GM06990 (cell line): ENCODE measurements at places on chromosomes 16 and 17.
A peak's percentile ranks its signal among the peaks of the same experiment; 100 is the strongest.

GRCh38 chr16:8962393-8963009 is 1.2 kb downstream of the USP7 start:
- DNase-seq: peak; percentile 76

DNA sequence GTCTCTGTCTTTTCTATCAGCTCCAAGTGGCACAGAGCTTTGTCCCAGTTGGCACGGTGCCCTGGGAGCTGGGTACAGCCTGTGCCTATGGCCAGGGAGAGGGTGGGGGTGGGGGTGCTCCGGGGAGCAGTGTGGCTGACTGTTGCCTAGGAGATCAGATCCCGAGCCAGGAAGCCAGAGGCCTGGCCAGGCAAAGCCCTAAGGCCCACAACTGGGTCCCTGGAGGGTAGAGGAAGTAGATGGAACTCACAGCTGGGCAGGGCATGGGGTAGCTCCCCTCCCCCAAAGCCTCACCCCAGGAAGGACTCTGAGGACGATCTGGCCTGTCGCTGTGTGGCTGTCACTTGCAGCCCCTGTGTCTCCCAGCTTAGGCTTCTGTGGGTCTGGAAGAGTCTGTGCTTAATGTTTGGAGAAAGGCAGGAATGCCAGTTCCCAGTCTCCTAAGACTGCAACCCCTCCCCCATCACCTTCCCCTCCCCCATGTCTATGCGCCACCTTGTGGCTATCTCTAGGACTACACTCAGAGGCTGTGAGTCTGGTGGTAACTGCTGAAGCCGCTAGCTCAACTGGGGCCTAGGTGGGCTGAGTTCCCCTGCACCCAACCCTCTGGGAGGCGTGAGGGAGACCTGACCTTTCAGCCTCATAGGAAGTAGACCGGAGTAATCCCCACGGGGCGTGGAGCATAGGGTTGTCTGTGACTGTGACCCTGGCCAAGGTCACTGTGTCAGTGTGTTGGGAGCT is 12.6 kb downstream of the THRA start:
- DNase-seq: no peak

GRCh38 chr16:78504401-78504851 is 405.0 kb downstream of the WWOX start:
- DNase-seq: no peak

DNA sequence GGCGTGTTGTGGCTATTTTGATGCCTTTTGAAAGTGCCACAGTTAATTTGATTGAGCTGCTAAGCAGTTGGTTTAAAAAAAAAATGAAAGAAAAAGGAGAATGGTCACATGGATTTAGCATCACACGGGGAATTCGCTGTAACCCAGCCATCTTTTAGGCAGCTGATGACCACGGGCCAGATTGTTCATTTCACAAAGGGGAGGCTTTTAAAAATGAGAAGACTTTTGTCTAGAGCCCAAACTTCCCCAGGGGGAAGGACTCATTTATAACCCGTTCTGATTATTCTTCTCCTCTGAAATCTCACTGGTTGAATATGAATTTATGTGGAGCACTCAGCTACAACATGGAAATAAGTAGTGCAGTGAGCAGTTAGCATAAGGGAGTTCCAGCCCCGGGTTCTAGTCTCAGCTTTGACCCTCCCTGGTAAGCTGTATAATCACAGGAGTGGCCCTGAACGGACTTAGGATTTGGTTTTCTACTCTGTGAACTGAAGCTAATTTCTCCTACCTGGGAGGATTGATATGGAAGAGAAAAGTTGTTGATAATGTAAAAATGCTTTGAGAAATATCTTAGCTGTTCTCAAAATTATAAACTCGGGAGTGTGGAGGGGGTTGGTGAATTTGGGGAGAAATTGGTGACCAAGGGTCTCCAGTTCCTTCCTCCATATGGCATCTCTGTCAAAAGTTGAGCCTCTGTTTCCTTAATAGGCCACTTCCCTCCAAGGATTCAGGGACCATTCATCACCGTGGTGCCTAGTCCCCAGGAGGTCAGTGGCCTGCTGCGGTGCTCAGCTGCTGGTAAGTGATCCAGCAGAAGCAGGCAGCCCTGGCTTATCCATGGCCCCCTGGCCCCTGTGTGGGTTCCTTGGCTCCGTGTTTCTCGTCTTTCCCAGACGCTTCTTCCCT is 76.4 kb upstream of the TBX2 start:
- no peak for DNase-seq

- no peak for DNase-seq
Measured at GRCh38 chr17:78747488-78747887, 34.6 kb downstream of the CYTH1 start.

DNA sequence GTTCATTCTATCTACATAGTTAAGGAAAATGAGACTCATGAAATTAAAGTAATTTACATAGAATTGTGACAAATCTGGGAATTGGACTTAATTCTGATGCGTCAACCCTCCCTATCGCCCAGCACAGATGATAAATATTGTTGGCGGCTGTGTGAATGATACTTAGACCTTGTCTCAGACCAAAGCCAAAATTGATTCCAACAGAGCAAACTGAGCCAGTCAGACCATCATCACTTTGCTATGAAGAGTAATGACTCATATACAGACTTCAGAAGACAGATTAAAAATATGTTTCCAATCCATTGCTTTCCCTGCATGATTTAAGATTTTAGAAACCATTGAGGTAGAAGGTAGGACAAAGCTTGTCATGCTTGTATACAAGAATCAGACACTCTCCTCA is 1156.7 kb upstream of the CDH8 start:
- DNase-seq: no peak

- no peak for DNase-seq
Measured at GRCh38 chr16:54210452-54211125, 76.0 kb downstream of the IRX3 start.

- DNase-seq: no peak
Measured at GRCh38 chr16:58501242-58502131, 1.5 kb downstream of the NDRG4 start.

- DNase-seq: no peak
Measured at GRCh38 chr16:56222474-56222997, 31.2 kb downstream of the GNAO1 start.

DNA sequence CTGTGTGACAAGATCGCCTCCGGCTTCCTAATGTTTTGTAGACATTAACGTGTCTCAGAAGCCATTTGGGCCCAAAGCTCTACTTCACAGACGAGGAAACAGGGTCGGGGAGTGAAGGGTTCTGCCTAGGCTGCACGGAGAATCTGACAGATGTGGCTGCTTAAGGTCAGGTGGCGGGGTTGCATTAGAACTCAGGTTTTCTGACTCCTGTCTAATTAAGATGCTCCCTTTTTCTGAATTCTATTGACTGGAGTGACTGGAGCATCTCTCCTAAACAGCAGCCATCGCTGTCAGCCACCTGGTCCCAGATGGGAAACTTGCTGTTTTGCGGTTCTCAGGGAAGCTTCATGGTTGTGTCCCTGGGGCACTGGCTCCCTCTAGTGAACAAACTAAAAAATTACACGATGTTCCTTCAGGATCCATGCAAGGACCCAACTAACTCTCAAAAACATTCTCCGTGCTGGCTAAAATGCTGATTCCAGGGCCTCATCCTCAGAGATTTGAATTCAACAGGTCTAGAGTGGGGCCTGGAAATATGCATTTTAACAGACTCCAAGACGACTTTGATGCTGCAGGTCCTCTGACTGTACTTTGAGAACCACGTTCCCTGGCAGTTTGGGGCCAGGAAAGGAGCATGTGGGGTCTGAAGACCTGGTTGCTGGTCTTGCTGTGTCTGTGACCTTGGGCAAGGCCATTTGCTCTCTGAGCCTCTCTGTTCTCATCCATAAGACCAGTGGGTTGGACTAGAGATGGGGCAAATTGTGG is 117.4 kb downstream of the IRF8 start:
- DNase-seq: no peak

GRCh38 chr16:16021020-16021419 is 71.6 kb downstream of the ABCC1 start:
- DNase-seq: no peak

DNA sequence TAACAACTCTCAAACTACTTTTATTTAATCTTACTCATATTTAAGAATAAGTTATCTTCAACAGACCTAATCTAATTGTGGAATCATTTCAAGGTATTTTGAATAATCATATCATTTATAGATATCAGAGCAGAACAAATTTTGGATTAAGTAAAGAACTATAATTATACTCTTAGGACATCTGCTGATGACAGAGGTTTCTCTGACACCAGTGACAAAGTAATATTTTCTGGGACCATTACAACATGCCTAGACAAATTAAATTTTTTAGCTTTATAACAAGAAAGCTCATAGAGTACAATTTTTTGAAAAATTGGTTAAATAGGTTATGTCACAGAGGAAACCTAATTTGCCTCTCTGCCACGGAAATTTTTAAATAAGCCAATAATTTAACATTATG is 30.5 kb downstream of the C16orf87 start:
- no peak for DNase-seq

DNA sequence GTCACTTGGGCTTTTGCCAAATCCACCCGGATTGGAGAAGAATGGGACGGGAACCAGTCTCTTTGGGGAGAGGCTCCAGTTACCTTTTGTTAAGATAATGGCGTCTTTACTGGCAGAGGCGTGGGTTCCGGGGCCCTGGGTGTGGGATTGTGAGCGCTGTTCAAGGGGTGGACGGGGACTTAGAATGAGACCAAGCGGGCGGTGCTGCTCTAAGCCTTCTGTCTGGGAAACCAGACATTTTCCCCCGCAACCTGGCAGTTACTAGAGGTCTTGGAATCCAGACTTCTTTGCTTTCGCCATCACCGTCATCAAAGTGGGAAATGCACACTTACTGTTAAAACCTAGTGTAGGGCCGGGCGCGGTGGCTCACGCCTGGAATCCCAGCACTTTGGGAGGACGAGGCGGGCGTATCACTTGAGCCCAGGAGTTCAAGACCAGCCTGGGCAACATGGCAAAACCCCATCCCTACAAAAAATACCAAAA is 706 bp downstream of the TEN1 start:
- DNase-seq: no peak

GRCh38 chr17:81404558-81405165 is 9.4 kb downstream of the BAHCC1 start:
- DNase-seq: no peak

DNA sequence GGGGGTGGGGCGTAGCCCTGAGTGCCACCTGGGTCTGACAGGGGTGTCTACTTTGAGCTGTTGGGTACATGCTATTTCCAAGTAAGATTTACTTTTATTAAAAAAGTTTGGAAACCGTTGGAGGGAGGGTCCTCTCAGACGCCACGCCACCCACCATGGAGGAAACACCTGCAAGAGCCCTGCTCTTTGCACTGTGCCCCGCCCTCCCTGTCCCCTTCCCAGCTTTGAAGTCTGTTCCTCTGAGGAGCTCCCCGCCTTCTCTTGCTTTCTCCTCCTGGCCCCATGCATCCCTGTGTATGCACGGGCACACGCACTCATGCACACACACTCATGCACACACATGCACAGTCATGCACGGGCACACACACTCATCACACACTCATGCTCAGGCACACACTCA is 15.5 kb downstream of the ADGRG1 start:
- no peak for DNase-seq

- DNase-seq: no peak
Measured at GRCh38 chr17:5211458-5211857, 19.8 kb upstream of the ZNF594 start.

DNA sequence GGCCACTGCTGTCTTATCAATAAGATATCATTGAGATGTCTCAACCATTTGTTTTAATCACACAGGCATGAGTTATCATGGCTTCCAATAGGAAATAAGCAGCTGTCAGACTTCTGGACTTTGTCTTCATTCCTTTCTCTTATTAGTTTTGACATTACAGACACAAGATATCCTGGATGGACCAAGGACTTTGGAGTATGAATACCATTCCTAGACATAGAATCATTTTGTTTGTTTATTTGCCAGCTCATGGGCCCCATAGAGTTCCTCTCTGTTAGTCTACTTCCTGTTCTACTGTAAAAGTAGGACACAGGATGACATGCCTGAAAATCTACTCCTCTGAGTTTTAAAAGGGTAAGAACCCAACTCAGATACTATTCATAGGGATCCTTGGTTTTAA is 77.7 kb upstream of the KCNJ16 start:
- DNase-seq: no peak

DNA sequence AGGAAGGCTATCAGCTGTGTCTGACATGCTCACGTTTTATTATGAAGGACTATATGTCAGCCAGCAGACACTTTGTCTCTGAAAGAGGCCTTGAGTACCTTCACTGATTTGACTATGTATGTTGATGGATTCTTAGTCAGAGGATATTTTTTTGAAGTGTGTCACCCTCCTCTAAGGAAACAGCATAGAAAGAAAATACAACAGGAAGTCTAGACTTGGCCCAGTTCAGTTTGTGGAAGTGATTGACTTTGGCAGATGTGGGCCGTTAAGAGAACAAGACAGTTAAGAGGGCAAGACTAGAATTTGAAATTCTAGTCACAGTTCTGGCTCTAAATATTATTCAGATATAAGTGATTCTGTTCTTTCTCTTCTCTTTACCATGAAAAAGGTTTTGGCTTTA is 471.5 kb downstream of the CDH8 start:
- no peak for DNase-seq

DNA sequence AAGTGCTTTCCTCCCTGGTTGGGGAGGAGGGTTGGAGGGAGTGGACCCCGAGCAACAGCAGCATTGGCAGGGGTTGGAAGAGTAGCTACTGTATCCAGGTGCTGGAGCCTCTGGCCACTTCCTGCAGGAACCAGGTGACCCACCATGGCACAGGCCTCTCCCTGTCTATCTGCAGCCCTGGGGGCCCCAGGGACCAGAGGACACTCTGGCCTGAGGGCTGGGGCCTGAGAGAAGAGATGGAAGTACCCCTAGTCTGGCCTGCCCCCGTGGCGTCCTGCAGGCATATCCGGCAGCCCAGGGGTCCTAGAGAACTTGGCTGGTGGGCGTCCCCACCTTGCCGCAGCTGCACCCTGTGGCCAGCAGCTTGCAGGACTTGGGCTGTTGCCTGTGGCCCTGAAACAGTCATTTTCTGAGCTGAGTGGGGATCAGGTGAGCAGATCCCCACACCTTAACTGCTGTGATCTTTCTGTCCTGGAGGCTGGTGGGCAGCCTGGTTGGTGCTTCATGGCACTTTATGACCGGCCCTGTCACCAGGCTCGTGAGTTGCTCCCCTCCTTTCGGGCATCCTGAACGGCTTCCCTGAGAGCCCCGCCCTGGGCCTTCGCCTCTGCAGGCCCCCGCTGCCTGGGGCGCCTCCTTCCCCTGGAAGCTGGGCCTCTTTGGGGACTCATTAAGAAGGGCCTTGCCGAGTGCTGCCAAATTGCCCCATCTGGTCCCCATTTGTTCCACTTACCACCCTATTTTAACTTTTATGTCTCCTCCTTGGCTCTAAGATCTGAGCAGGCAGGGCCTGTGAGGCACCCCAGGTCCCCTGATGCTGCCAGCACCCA is 298.6 kb downstream of the SEC14L1 start:
- no peak for DNase-seq

DNA sequence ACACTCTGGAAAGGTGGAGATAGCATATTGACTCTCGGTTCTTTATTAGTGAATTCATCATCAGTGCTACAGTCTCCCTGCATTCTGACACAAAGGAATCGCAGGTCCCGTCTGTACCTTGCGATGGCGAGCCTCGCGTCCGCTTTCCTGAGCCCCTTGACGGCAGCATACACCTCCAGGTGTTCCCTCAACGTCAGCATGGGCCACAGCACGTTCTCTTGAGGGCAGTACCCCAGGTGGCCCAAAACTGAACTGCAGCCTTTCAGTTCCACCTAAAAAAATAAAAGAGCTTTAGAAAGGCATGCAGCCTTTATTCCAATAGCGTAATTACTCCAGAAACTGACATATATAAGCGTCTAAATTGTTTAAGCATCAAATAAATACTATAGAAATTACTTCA is 24.2 kb upstream of the ABCA9 start:
- peak; percentile 9 for DNase-seq
